D341Med (cell line): ENCODE measurements at places on chromosomes 2 and 18.

GRCh38 chr2:65281627-65282351, 54.2 kb downstream of the ACTR2 start:
- DNase-seq: no peak

- DNase-seq: no peak
Measured at GRCh38 chr18:69982417-69982816, 34.7 kb upstream of the CD226 start.

GRCh38 chr18:76453057-76453561, 41.9 kb downstream of the ZNF516 start:
- peak; percentile 50 for DNase-seq

DNA sequence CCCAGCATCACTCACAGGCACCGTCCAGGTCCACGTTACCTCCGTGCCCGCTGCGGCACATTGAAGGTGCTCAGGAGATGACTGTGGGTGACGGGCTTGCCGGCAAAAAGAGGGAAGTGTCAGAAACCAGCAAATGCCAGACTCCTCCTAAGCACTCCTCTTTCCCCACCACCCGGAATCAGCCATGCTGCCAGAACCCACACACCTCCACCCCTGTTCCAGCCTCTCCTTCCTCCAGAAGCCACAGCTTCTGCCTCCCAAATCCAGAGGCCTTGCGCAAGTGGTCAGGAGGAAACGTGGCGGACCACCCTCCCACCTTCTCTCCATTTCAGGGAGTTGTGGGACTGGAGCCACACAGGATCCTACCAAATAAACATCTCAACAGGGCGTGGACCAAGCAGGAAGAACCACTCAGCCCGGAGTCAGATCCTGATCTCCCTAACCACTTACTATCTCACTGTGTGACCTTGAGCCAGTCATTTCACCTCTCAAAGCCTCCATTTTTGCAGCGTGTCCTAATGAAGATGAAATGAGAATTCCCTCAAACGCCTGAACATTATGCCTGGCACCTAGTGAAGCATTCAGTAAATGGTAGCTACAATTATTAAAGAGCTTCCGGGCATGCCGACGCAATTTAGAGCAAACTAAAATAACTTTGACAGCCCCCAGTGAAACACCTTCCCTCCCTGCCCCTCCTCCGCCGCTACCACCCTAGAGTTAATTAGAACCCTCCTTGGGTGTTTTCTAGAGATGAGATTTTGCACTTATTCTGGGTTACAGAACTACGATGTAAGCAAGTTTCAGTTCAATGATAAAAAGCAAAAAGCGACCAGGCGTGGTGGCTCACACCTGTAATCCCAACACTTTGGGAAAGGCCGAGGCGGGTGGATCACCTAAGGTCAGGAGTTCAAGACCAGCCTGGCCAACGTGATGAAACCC, 32.9 kb downstream of the SMAD7 start:
- no peak for DNase-seq

GRCh38 chr2:212777020-212777491, 238.5 kb upstream of the ERBB4 start:
- peak; percentile 29 for DNase-seq

- DNase-seq: peak; percentile 65
Measured at GRCh38 chr2:130920415-130921163, 83.9 kb downstream of the ARHGEF4 start.

- DNase-seq: no peak
Measured at GRCh38 chr18:48348739-48349138, 60.4 kb downstream of the ZBTB7C start.

- no peak for DNase-seq
Measured at GRCh38 chr18:80181642-80182461, 65.5 kb downstream of the PARD6G start.

- no peak for DNase-seq
Measured at GRCh38 chr2:186201371-186201770, 284.7 kb upstream of the ZC3H15 start.

DNA sequence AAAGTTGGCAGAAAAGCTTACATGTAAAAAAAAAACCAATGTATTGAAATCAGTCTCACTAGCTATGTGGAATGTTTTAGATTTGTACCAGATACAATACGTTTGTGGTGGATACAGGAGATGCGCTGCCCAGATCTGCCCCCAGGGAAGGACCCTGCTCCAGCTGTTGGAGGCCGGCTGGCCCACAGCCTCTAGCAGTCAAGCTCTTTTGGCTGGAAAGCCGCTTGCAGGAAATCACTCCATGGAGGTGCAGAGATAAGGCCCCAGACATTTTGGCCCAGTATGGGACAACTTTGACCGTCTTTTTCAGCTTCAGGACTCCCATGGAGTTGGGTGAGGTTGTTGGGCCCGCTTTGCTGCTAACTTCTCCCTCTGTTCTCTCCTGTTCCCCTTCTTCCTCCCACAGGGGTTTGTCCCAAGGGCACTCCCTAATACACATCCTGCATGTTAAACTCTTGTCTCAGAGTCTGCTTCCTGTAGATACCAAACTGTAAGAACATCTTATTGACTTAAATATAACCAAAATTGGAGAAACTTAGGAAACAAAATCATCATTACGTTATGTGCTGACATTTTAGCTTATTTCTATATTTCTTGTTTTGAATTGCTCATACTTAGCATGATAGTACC, 1.7 kb upstream of the QPCT start:
- DNase-seq: no peak

DNA sequence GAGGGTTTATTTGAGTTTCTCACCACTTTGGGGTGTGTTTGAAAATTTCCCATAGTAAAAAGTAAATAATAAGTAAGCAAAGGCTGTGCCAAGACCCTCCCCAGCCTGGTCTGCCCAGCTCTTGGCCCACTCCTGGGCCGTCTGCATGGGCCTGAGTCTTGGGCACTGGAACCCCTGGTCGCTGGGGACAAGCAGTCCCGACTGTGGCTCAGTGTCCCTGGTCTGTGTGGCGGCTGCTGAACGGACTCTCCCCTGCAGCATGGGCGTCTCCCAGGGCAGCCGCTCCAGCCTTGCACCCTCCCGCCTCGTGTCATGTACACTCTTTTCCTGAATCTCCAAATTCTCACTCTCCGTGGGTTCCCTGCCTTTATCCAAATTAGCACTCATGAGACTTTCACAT, 7.2 kb upstream of the ASPRV1 start:
- no peak for DNase-seq

DNA sequence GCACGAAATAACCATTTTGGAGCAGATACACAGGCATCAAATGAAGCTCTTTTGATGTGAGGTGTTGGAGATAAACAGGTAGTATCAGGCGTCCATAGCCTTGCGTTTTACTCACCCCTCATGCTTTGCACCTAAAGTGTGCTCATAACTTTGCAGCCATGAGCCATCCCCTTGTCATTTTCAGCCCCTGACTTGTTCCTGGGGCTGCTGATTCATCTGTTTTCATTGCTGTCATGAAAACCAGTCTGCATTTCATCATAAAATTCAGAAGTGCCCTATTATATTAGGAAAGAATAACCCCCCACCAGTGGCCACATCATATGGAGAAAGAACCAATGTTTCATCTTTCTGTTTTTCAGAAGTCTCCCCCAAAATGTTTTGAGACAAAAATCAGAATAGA, 329.7 kb upstream of the NRP2 start:
- DNase-seq: no peak

DNA sequence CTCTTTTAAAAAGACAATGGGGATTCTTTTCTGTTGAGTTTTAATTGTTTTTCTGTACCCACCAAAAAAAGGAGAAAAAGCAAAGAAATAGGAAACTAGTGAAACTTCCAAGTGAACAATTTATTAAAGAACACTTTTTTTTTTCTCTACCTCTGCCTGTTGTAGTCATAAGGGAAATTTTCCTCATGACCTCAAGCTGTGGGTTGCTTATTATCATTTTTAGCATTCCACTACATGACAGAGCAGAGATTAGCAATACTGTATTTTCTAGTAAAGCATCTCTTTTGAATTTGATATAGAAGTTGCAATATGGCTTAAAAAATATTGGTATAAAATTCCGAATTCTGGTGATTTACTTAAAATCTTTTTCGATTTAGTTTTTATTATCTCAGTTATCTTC, 87.9 kb upstream of the LRRTM1 start:
- no peak for DNase-seq

GRCh38 chr18:76474824-76475223, 20.2 kb downstream of the ZNF516 start:
- DNase-seq: no peak

GRCh38 chr18:69000366-69000765, 202.5 kb downstream of the CCDC102B start:
- no peak for DNase-seq

DNA sequence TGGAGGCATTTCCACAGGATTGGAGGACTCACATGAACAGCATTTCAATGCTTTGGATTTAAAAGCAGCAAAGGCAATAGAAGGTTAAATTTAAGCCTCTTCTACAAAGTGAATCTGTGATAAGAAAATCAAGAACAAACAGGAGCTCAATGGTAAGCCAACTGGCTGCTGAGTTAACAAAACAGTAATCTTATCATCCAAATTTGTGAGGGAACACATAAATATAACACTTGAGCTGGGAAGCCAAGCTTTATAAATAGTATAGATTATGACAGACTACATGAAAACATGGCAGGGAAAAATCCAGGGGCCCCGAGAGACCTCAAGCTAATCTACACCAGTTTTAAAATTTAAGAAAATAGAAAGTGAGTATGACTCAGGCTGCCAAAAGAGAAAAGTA, 108.5 kb upstream of the PGAP1 start:
- no peak for DNase-seq

- DNase-seq: no peak
Measured at GRCh38 chr18:73318739-73319479, 451.1 kb upstream of the NETO1 start.

DNA sequence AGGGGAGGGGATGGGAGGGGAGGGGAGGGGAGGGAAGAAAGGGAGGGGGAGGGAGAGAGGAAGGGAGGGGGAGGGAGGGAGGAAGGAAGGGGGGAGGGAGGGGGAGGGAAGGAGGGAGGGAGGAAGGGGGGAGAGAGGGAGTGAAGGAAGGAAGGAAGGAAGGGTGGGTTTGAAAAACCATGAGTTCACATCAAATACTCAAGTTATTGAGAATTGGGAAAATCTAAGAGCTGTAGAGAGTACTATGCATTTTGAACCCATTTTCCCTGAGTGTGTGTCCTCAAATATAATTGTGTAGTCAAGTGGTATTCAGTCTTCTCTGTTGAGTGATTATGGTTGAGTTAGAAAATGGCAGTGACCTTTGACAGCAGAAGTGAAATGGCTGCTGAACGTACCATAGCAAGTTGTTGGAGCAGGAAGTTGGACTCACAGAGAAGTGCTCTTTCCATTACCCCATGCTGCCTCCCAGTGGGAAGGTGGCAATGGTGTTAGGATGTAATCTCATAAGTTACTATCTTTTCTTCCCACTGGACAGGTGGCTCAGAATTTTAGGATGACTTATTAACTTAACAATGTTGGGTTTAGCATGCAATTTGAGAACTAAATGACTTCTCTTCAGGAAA, 214.6 kb downstream of the SETBP1 start:
- DNase-seq: peak; percentile 78

GRCh38 chr2:172084645-172085459, 455 bp upstream of the DLX1 start:
- peak; percentile 90 for DNase-seq

DNA sequence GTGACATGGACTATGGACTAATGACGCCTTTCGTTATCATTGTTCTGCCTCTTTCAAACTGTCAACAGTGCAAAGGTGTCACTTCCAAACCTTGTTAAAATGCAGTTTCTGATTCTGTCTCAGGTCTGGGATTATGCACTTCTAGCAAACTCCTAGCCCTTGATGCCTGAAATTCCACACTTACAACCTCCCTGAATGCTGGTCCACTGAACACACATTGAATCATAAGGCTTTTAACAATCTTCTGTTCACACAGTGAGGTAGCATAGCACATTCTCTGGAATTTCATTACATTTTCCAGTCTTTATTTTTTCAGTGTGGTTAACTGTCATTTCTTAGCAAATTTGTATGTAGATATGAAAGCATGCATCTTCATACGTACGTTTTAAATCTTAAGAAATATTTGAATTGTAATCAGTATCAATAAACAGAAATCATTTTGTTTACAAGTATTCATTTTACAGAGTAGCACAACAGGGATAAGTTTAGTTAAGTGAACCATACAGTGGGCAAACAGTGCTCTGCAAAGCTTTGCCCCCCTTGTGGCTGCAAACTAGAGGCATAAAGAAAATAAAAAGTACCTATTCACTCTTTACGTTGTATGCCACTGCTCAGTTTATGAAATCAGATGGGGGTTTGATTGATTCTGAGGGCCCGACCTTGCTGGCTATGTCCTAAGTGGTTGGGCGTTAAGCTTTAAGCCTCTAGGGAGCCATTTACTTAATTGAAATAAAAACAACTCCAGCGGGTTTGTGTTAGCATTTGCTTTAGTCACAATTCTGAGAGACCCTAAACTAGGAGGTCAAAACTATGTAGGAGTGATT, 250.8 kb downstream of the LRRTM1 start:
- DNase-seq: no peak

DNA sequence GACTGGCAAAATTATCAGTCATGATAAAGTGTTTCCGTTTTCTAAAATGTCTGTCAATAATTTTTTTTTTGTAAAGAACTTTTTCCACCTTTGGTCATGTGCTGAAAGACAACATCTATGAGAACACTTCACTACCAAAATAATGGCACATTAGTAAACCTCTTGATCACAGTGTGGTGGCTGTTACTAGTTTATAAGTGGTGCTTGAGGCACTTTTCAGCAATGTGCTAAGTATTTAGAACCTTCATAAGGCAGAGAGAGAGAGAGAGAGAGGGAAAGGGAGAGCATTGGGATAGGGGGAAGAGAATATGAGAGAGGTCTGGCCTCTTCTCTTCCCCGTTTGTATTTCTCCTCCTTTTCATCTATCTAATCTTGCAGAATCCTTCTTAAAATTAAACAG, 1.1 kb upstream of the NYAP2 start:
- DNase-seq: no peak

DNA sequence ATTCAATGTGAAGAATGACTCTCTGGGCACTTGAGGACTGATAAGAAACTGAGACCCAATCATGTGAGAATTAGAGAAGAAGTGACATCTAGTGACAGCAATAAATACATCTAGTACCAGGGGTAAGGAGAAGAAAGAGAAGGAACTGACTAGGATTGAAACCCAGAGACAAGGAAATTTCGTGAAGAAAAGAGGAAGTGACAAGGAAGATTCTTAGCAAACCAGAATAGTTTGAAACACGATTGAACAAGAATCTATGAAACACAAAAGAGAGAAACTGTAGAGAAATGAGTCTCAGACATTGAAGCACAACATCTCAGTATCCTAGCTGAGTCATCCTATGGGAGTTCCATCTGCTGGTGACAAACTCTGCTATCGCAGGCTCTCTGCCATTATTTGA, 571.9 kb upstream of the PKDCC start:
- no peak for DNase-seq

DNA sequence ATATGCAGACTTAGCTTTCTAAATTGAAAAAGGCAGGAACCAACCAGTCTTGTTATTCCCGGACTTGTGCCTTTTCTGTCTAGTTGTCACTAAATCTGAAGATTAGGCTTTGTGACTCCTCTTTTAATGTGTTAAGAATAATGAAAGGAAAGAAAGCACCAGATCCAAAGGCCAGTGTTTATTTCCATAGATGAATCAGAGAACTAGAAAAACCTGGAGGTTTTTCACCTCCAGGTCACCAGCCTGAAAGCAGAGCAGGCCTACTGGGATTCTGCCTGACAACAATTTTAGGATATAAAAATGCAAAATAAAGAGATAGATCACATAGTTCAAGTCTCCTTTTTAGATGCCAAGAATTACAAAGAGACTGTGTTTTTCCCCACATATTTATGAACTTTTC, 160.4 kb downstream of the GULP1 start:
- DNase-seq: no peak
